ENCODE measurements at places on chromosomes 5 and 9.
A peak's percentile ranks its signal among the peaks of the same experiment; 100 is the strongest.

DNA sequence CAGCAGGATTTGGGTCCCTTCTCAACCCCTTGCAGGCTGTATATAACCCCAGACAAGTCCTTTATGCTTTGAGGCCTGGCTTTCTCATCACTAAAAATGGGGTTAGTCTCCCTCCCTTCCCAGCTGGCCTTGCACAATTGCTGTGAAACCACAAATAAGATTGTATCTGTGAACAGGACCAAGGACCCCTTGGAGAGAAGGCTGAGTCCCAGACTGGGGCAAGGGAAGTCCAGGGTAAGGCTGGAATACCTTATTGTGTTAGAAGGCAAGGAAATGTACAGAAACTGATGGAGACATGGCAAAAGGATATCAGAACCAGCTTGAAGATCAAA, 11.4 kb downstream of the MACROH2A1 start:
- no peak for DNase-seq

- DNase-seq: no peak
Observed at GRCh38 chr9:107483666-107484065, 5.9 kb downstream of the KLF4 start.

- no peak for DNase-seq
Observed at GRCh38 chr5:14008819-14009311, 64.4 kb upstream of the DNAH5 start.

DNA sequence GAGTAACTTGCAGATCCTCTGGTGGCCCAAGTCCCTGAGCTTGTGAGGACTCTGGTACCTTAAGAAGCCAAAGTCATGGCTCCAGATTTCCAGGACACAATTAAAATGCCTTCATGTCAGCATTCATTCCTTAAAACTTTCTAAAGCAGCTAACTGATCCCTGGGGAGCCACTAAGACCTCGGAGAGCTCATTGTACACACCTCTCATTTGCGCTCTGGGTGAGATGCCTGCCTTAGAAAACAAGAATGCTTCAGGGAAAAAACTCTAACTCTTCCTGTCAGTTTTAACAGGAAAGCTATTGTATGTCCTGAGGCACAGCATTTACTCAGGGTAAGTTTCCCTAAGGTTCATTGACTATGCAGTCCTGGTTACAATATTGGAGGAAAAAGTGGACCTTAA, 285.0 kb downstream of the EFNA5 start:
- no peak for DNase-seq

GRCh38 chr9:21324047-21324446, 11.2 kb downstream of the KLHL9 start:
- no peak for DNase-seq

- DNase-seq: no peak
Observed at GRCh38 chr9:108567571-108567970, 288.2 kb downstream of the ACTL7B start.

GRCh38 chr5:86337667-86338460, 279.9 kb upstream of the COX7C start:
- peak; percentile 1 for DNase-seq

All from GM03348 (cell line).